NCI-H1092 (cell line): ENCODE measurements at places on chromosomes 16 and 17.
A peak's percentile ranks its signal among the peaks of the same experiment; 100 is the strongest.

- DNase-seq = no peak
Observed at GRCh38 chr16:81470796-81471636, 26.4 kb downstream of the CMIP start.

DNA sequence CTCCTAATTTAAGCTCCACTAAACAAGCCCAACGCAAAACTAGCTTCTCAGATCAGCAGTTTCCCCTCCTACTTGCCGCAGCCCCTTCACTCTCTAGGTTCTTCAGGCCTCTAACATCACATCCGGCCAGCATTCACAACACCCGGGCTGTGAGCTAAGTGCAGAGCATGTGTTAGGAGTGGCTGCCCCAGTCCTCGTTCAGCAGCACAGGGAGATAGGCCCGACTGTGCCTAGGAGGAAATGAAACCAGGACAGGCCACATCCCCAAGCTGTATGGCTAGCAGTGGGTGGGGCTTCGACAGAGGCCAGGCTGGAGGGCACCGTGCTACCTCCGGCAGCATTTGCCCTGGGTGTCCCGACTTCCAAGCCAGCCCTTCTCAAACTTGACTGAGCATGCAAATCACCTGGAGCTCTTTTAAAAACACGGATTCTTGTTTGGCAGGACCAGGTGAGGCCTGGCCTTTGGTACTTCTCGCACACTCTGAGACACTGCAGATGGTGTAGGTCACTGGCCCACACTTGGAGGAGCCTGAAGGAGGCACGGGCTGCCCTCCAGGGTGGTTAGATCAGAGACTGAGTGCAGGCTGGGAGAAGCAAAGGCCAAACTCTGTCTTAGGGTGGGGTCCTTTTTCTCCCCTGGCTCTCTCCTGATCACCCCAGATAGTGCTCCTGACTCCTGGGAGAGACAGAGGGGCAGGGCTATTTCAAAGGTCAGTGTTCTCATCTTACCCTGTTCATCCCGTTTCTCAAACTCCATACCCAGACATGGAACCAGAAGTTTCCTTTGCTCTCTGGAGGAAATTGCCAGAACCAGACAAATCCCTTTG is 202.0 kb downstream of the C16orf78 start:
- no peak for DNase-seq

- DNase-seq = no peak
Observed at GRCh38 chr17:57751348-57751971, 6.4 kb upstream of the CCDC182 start.

GRCh38 chr17:5485270-5486205 is at the start of gene DERL2:
DERL2 (minus strand) TSS chr17:5486178; CDS start chr17:5486161, 17 bp downstream.
- no peak for DNase-seq

GRCh38 chr17:63946440-63947363 is 14.6 kb upstream of the CD79B start:
- DNase-seq = peak; percentile 17

- DNase-seq = no peak
Observed at GRCh38 chr16:28191364-28191960, 20.3 kb downstream of the XPO6 start.

GRCh38 chr17:72538901-72539352 is 418.1 kb downstream of the SOX9 start:
- no peak for DNase-seq

DNA sequence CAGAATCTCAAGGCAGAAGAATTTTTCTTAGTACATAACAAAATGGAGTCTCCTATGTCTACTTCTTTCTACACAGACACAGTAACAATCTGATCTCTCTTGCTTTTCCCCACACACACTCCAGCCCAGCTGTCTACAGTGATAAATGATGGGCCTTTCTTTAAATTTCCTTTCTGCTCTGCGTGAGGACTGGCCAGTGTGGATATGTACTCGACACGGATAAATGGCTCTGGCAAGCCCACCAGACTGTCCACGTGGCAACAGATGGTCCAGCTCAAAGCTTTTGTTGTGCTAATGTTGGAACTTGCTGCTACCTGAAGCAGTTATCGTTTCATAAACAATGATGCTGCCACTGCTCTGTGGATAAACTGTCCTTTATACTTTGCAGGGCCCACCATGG is 410.7 kb downstream of the TMEM114 start:
- DNase-seq = no peak

GRCh38 chr16:73323880-73324279 is 276.0 kb upstream of the ZFHX3 start:
- no peak for DNase-seq

DNA sequence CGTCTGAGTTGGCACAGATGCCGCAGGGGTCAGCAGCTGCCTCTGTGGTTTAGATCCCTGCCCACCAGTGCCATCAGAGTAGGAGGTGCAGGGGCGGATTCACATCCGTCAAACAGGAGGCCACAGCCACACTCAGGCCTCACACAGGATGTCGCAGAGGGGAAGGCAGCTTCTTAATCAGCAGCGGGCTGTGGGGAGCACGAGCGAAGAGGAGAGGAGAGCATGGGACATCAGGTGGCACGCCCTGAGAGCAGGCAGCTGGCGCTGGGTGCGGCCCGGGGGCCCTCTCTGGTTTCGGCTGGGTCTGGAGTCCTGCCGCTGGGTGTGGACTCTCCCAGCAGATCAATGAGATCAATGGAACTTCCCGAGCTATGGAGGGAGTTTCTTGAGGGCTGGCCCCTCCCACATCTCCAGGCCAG is 9.6 kb downstream of the LLGL2 start:
- no peak for DNase-seq

GRCh38 chr16:85752511-85753420 is 1.9 kb upstream of the C16orf74 start:
- DNase-seq = peak; percentile 33

- DNase-seq = peak; percentile 9
Observed at GRCh38 chr16:48901712-48902374, 291.9 kb upstream of the N4BP1 start.

GRCh38 chr16:929227-930073 is 41.3 kb downstream of the LMF1 start:
- DNase-seq = no peak

GRCh38 chr17:83094291-83094690 is 14.9 kb downstream of the METRNL start:
- no peak for DNase-seq

GRCh38 chr16:64617836-64618476 is 503.9 kb downstream of the CDH11 start:
- no peak for DNase-seq

GRCh38 chr16:583815-584591 is 5.9 kb upstream of the RAB40C start:
- DNase-seq = peak; percentile 37

DNA sequence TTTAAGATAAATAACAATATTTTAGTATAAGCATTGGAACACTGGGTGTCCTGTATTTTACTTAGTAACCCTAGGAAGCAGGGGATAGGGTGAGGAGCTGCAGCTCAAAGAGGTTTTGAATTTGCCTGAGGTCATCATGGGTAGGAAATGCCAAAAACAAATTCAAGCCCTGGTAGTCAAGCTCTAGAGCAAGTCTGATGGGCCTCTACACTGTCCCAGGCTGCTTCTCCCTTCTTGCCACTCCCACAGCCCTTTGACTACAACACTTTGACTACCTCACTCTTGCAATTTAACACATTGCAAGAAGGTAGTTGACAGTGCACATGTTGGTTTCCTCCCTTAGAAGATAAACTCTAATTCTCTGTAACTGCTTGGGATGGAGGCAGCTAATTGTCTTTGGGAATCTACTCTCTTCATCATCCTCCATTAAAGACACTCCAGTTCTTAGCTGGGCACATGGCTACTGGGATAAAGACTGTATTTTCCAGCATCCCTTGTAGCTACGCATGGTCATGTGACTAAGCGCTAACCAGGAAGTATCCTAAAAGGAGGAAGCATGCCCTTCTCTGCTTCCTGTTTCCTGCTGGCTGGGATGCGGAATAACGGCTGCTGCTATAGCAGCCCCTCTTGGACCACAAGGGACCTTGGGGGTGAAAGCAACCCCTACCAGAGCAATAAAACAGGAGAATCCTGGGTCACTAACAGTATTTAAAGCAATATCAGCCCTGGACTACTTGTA is 30.7 kb upstream of the SSTR2 start:
- no peak for DNase-seq

DNA sequence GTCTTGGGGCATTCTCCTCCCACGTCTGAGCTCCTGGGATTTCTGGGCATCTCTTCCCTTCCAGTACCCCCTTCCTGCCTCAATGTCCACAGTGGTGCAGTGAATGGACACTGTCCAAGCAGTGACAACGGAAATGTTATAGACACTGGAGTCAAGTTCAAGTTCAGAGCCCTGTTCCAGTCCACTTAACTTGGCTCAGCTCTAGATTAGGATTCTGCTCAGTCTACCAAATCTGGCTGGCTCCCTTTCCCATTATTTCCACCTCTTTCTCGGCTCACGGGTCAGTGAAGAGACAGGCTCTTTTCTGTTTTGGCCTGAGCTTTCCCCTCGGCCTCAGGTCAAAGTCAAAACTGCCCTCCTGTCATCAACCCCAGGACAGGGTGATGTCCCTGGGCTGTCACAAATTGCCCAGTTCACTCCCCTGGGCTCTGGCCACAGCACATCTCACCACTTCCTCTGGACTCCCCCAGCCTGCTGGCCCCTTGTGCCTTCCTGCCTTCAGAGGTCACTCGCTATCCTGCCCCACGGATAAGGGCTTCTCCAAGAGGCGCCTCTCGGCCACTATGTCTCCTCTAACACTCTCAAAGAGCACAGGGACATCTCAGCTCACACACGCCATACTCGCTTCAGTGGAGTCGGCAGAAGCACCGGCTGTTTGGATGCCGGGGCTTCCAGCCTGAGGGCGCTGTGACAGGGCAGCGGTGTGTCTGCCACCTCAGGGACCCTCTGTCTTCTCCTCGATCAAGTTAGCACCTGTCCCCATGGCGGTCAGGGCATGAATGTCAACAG is 17.7 kb upstream of the MRPL38 start:
- no peak for DNase-seq

GRCh38 chr17:28792877-28793661 is 49.3 kb downstream of the TRAF4 start:
- no peak for DNase-seq

- no peak for DNase-seq
Observed at GRCh38 chr17:12634789-12635414, 30.8 kb upstream of the MYOCD start.
